Suprapubic skin (tissue), 4 donors: ENCODE measurements at places on chromosomes 11 and 22. TPM values are rescaled to one million over a fixed set of nuclear protein-coding genes. Genes with fewer than 3 reads are reported as not detected.

DNA sequence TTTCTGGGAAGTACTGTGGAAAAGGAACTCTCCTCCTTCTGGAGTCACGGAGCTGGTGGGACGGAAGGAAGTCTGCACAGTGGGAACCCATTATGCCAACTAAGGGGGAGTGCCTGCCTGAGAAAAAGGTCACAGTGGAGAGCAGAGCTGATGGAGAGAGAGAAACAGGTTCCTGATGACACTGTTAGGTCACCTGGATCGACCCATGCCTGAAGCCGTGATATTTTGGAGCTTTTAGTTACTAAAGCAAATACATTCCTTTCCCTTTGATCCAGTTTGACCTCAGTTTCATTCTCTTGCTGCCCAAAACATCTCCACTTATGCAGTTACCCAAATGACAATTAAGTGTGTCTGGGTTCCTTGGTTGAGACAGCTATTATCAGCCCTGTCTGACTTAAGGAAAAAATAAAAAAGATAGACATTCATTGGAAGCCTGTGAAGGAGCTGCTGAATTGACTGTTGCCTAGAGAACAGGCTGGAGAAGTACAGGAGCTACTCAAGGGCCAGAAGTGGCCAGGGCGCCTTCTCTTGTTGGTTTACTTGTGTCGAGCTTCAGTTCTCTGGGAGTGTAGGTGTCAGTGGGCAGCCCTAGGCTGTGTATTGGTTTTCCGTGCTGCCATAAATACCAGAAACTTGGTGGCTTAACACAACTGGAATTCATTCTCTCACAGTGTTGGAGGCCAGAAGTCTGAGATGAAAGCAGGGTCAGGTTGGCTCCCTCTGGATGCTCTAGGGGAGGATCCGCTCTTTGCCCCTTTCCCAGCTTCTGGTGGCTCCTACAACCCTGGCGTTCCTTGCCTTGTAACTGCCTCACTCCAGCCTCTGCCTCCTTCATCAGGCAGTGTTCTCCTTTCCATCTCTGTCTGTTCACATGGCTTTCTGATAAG is 13.6 kb downstream of the MRGPRD start:
- peaks cover 4% of the 10 kb centered on the region for H3K27me3 ChIP-seq
- no peak overlapping the region for H3K27ac ChIP-seq
- H3K4me3 ChIP-seq = no peak overlapping the region
- peak; percentile 15 for DNase-seq
- H3K36me3 ChIP-seq = no peaks in the 10 kb centered on the region

- no peak for DNase-seq
- H3K27me3 ChIP-seq = no peaks in the 10 kb centered on the region
- H3K27ac ChIP-seq = no peak overlapping the region
- H3K36me3 ChIP-seq = no peaks in the 10 kb centered on the region
- peaks cover 6% of the 10 kb centered on the region for H3K4me1 ChIP-seq
Observed at GRCh38 chr11:31106968-31107576, 262.5 kb downstream of the DCDC1 start.

- no peaks in the 10 kb centered on the region for H3K27me3 ChIP-seq
- H3K36me3 ChIP-seq = no peaks in the 10 kb centered on the region
- no peak for DNase-seq
- H3K27ac ChIP-seq = no peak overlapping the region
Observed at GRCh38 chr22:25669253-25670069, 72.5 kb upstream of the MYO18B start.

DNA sequence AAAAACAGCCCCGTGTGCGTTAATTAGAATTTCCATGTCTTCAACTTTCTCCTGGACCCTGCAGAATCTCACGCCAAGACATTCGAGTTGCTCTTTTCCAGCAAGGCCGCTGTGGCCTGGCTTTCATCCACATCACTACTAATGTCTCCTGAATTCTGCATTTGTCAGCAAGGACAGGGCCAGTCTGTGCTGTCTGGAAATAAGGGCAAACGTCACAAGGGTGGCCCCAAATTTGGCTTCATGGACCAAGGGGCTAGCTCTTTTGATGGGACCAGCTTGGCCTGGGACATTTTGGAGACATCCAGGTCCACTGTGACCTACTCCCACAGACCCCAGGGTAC is 33.4 kb downstream of the KCNQ1OT1 start:
- peak; percentile 16 for DNase-seq
- H3K4me3 ChIP-seq = no peak overlapping the region
- H3K36me3 ChIP-seq = no peaks in the 10 kb centered on the region
- no peaks in the 10 kb centered on the region for H3K4me1 ChIP-seq

- H3K4me3 ChIP-seq = no peak overlapping the region
- DNase-seq = no peak
- H3K36me3 ChIP-seq = peaks cover 51% of the 10 kb centered on the region
- H3K27ac ChIP-seq = no peak overlapping the region
Observed at GRCh38 chr22:27885977-27886842, 32.8 kb downstream of the PITPNB start.

Gene DERL3
- total RNA-seq = 0.94 TPM
